Kidney epithelial cell (primary cell): ENCODE measurements at places on chromosomes 1 and 21. TPM values are rescaled to one million over a fixed set of nuclear protein-coding genes. Genes with fewer than 3 reads are reported as not detected.

Gene AUNIP
- total RNA-seq = 1.7 and 6.2 TPM in 2 replicates

Gene SH3D21
- 1.7 and 1.9 TPM in 2 replicates for total RNA-seq

Gene SELENBP1
- 2.3 and 5.8 TPM in 2 replicates for total RNA-seq

Gene LCE1B
- not detected in 2 replicates for total RNA-seq

Gene KCNE2
- not detected in 2 replicates for total RNA-seq

DNA sequence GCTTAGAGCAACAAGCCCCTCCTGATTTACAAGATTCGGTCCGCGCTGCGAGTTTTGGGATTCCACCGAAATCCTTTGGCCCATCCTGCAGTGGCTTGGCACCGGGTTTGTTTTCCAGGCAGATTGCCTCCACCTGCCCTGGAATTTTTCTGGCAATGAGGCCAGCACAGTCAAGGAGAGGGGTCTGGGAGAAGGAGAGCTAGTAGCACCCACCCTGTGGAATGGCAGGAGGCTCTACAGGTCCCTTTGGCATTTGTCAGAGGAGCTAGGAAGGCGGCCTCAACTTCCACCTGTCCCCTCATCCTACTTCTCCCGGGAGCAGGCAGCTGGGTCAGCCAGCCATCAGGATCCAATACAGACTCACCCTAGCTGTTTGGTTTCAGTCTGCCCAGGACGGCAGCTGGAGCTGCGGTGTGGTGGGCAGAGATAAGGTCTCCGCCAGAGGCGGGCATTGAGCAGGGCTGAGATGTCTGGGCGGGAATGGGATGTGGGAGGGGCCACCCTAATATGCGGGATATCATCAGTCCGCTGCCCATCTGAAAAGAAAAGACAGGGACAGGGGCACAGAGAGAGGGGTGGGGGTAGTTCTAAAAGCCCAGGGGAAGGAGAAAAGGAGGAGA is 37.8 kb upstream of the PRELP start:
- DNase-seq = no peak

DNA sequence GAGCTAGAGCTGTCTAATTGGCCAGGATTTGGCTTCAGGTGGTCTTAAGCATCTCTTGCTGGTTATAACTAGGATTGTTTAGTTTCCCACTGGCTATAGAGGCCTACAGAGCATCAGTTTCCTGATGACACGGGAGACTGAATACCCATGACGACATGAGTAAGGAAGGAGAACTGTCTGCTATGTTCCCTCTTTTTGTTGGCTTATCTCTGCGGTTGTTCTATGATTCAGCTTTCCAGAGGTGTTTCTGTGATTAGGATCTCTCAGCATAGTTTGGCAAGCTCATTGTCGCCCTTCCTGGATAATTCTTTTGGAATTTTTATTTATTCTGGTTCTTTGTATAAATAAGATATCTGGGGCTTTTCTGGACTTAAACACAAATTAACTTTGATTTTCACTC is 163.4 kb downstream of the OLFM3 start:
- DNase-seq = no peak

- DNase-seq = no peak
Measured at GRCh38 chr1:82813386-82813785, 1012.7 kb downstream of the ADGRL2 start.

GRCh38 chr1:83318366-83318765 is 680.6 kb downstream of the TTLL7 start:
- no peak for DNase-seq

DNA sequence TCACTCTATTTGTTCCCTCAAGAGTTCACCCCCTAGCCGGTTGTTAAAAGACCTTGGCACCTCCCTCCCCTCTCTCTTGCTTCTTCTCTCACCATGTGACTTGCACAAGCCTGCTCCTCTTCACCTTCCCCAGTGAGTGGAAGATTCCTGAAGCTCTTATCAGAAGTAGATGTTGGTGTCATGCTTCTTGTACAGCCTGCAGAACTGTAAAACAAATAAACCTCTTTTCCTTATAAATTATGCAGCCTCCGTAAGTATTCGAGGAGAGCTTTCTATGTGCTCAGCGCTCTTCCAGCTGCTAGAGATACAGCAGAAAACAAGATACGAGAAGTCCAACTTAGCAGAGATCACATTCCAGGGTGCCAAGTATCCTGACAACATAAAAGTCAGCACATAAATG is 147.0 kb upstream of the RUNX1 start:
- no peak for DNase-seq

DNA sequence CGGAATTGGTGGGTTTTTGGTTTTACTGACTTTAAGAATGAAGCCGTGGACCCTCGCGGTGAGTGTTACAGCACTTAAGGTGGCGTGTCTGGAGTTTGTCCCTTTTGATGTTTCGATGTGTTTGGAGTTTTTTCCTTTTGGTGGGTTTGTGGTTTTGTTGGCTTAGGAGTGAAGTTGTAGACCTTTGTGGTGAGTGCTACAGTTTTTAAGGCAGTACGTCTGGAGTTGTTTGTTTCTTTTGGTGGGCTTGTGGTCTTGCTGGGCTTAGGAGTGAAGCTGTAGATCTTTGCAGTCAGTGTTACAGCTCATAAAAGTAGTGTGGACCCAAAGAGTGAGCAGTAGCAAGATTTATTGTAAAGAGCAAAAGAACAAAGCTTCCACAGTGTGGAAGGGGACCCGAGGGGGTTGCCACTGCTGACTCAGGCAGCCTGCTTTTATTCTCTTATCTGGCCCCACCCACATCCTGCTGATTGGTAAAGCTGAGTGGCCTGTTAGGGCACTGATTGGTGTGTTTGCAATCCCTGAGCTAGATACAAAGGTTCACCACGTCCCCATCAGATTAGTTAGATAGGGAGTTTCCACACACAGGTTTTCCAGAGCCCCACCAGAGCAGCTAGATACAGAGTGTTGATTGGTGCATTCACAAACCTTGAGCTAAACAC is 20.9 kb downstream of the HENMT1 start:
- DNase-seq = no peak

GRCh38 chr1:234978397-234979295 is 150.0 kb downstream of the TOMM20 start:
- DNase-seq = no peak

DNA sequence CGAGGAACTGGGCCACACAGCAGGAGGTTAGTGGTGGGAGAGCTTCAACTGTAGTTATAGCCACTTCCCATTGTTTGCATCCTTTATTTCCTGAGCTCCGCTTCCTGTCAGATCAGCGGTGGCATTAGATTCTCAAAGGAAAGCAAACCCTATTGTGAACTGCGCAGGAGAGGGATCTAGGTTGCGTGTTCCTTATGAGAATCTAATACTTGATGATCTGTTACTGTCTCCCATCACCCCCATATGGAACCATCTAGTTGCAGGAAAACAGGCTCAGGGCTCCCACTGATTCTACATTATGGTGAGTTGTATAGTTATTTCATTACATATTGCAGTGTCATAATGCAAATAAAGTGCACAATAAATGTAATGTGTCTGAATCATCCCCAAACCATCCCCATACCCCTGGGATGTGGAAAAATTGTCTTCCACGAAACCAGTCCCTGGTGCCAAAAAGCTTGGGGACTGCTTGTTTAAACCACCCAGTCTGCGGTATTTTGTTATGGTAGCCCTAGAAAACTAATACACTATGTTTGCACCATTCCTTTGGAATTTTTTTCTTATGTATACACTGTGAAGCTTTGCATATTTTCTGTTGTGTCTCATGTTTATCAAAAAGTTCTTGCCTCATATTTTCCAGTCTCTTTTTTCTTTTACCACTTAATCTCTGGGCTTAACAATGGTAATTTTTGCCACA is 136.6 kb upstream of the IVNS1ABP start:
- no peak for DNase-seq

DNA sequence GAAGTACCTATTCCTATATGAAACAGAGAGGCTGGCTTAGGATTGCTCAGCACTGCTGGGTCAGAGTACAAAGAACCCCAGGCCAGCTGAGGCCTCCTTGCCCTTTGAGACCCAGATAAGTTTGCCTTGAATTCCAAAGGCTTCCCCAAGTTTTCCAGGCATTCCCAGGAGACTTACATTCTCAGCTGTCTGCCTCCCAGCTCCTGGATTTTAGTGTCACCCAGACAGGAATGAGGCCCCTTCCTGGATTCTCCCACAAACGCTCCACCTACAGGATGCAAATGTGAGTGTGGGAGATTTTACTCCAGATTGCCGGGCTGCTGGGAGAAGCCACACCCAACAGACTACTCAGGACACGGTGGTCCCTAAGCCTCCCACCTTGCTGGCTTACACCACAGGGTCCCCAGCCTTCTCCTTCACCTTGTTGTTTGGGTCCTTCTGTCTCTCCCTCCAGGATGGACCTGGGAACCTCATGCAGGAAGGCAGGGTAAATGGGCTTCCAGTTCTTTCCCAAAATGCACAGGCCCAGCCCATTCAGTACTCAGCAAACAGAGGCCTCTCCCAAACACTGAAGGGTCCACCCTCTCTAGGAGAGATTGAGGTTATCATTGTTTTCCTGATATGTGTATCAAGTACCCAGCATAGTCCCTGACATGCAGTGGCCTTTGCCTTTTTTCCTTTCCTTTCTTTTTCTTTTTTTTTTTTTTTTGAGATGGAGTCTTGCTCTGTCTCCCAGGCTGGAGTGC is 10.6 kb downstream of the RHBG start:
- no peak for DNase-seq

- DNase-seq = no peak
Measured at GRCh38 chr21:46308431-46308830, 15.2 kb downstream of the C21orf58 start.

DNA sequence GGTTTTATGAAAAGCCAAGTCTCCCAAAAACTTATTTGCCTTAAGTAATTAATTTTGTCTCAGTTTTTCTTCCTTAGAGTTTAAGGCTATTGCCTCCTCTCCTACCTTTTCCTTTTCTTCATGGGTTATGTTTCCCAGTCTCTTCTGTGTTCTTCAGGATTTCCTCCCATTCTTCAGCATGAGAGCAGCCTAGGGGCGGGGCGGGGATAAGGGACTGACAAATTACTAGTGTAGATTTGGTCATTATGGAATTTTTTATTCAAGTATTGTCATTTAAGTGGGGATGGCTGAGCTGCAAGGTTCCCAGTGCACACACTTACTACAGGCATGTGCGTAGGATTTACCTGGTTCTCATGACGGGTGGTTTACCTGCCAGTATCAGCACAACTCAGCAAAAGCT is 35.2 kb upstream of the PIGV start:
- DNase-seq = no peak

DNA sequence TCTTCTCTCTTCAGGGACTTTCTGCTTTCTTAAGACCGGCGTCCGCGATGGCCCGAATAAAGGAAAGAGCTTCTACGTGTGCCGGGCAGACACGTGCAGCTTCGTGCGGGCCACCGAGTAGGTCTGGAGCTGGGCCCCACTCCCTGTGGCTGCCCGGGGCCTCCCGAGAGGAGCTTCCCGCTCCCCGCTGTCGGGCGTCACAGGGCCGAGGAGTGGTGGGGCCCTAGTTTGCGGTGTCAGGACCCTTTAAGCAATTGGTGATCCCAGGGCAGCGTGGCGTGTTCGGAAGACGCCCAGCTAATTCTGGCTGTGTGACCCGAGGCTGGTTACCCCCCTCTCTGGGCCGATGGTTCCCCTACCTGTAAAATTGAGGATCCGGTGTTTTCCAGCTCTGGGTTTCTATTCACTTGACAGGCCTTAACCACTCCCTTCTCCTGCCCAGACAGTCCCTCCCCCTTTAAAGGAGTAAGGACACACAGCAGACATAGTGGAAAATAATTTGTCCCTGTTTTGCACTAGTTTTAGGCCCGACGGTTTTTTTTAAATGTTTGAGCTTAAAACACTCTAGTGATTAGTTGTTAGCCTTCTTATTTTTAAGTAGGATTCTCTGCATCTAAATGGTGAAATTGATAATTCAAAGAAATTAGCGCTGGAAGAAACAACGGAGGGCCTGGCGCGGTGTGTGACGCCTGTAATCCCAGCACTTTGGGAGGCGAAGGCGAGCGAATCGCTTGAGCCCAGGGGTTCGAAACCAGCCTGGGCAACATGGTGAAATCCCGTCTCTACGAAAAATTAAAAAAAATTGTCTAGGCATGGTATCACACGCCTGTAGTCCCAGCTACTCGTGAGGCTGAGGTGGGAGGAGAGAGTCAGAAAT is 553 bp downstream of the TTF2 start:
- no peak for DNase-seq

DNA sequence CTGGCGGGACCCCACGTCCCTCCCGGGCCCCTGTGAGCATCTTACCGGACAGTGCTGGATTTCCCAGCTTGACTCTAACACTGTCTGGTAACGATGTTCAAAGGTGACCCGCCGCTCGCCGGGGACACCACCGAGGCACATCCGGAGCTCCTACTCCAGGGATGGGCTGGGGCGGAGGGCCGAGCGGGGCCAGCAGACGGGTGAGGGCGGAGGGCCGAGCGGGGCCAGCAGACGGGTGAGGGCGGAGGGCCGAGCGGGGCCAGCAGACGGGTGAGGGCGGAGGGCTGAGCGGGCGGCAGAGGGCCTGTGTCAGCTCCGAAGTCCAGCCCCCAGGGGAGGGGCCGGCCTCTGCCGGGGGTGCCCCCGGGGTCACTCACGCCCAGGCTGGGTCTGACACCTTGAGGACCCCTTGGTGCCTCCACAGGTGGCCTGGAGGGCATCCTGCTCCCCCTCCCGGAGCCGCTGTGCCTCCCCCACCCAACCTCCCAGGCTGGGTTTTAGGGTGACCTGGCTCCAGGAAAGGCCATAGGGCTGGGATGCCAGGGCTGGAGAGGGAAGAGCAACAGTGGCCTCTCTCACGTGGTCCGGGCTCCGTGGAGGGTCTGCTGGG is 5.7 kb upstream of the TTLL10 start:
- DNase-seq = no peak
